ENCODE measurements at places on chromosomes 7 and 10.

DNA sequence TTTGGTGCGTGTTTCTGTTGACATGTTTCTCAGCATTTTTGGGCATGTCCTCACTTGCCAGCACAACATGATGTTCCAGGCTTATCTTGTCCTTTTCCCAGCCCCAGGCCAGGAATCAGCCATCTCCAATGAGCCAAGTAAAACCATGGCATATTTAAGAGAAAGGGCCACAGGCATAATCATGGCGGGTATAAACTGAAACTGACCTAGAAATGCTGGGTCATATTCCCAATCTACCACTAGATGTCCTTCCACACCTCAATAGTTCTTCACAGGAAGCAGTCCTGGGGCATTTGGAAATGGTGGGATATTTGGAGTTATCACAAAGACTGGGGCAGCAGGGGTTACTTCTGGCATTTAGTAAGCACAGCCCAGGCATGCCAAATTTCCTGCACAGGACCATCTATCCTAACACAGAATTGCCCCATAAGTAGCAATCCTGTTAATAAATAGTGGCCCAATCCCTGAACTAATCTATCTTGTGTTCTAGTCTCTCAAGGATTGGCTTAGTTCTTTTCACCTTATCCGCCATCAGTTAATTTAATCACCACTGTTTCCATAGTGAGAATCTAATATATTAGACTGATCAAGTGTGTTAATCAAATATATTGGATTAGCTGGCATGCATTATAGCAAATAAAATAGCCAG lies 101.6 kb downstream of the NPSR1 start:
- peak; percentile 82 for DNase-seq

GRCh38 chr10:72842164-72842563 lies 51.4 kb upstream of the OIT3 start:
- no peak for DNase-seq

- no peak for DNase-seq
Measured at GRCh38 chr10:58269782-58270290, 874 bp downstream of the CISD1 start.

DNA sequence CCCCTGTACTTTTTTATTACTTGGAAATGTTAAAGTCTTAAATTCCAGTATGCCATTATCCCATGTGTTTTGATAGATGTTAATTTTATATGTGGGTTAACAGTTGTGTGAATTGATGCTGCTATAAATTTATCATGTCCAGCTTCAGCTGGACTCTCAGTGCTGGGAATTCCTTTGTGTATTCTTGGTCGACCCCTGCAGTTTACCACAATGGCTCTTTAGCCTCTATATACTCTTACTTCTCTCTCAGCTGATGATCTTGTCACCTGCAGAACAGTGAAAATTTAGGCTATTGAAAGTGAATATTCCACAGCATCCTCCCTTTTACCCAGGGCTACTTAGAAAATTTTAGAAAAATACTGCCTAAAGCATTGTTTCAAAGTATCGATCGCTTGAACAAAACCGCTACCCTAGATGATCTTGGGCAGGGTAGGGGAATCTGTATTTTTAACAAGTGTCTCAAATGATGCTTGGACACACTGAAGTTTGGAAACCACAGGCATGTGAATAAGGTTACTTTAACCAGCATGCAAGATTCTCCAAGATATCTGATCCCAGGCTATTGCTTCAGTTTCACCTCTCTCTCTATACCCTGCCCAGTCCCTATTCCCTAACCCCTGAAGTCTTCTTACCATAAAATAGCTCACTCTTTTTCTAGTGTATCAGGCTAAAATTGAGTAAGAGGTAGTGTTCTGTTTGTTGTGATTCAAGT lies 25.4 kb downstream of the LCOR start:
- DNase-seq, result no peak

GRCh38 chr7:129636641-129637040 lies 25.1 kb downstream of the NRF1 start:
- no peak for DNase-seq

- no peak for DNase-seq
Measured at GRCh38 chr10:89206402-89207180, 526 bp downstream of the CH25H start.

- DNase-seq, result no peak
Measured at GRCh38 chr7:16396766-16397500, 24.4 kb downstream of the CRPPA start.

- no peak for DNase-seq
Measured at GRCh38 chr7:136002802-136003201, 25.6 kb upstream of the MTPN start.

- DNase-seq, result peak; percentile 16
Measured at GRCh38 chr10:125343118-125343925, 183.0 kb upstream of the CTBP2 start.

DNA sequence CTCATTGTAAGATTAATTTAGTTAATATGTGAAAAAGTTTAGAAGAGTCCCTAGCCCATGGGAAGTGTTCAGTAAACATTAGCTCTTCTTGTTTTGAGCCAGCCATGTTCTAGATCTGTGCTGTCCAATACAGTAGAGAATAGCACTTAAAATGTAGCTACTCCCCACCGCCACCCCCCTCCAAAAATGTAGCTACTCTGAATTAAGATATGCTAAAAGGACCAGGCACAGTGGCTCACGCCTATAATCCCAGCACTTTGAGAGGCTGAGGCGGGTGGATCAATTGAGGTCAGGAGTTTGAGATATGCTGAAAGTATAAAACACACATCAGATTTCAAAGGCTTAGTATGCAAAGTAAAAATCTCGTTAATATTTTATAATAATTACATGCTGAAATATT lies 47.3 kb upstream of the MXI1 start:
- no peak for DNase-seq

- peak; percentile 92 for DNase-seq
Measured at GRCh38 chr7:1691601-1692514, 21.8 kb downstream of the ELFN1 start.

GRCh38 chr7:87000344-87000743 lies 59.1 kb downstream of the ELAPOR2 start:
- no peak for DNase-seq

GRCh38 chr10:72297281-72297804 lies 23.6 kb downstream of the DDIT4 start:
- DNase-seq, result peak; percentile 87

- no peak for DNase-seq
Measured at GRCh38 chr7:43634384-43634783, 51.5 kb downstream of the STK17A start.

DNA sequence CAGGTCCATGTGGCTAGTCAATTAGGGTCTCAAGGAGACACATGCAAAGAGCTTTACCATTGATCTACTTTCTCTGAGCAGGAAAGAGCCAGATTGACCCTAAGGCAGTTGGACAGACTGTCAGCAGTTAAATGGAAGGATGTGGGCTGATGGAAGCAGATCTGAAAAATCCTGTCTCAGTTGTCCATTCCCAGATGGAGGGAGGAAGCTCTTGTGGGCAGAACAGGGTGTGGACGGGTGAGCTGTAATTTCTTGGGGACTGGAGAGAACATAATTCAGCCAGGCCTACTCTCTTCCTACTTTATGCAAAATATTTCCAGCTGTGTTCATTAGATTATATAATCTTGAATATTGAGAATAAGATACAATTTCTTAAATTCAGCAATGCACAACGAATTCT lies 163.6 kb downstream of the GNAT3 start:
- DNase-seq, result no peak

- no peak for DNase-seq
Measured at GRCh38 chr7:36775676-36776075, 51.4 kb upstream of the AOAH start.

- DNase-seq, result no peak
Measured at GRCh38 chr10:35778306-35778705, 136.2 kb upstream of the FZD8 start.

GRCh38 chr10:108989976-108990375 lies 933.3 kb downstream of the XPNPEP1 start:
- no peak for DNase-seq

DNA sequence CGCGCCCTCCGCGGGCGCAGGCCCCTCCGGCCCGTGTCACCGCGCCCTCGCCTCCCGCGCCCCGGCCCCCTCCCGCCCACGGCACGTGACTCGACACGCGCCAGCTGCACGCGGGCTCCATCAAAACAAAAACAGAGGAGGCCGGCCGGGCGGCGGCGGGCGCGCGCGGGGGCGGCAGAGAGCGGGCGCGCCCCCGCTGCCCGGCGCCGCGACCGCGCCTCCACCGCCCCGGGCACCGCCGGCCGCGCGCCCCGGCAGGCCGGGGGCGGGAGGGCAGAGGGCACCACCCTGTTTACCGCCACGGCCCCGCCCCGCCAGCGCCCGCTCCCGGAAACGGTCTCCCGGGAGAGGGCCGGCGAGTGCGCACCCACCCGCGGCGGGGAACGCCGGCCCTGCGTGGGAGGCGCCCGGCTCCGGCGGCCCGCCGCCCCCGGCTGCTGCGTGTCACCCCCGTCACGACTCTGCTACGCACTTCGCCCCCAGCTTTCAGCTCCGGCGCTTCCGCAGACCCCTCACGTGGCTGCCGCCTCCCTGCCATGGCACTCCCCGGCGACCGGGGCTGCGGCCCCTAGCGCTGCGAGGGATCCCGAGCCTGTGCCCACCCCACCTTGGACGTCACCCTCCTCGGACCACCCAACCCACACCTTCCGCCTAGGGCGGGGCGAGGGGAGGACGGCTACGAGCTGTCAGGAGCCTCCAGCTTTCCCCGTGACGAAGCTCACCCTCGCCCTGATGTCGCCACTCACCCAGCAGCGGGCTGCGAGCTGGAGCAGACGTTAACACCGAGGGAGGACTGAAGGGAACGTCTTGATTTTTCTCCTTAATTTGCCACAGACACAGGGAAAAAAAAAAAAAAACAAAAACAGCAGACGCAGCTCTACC lies 221.6 kb upstream of the MKLN1 start:
- peak; percentile 54 for DNase-seq

DNA sequence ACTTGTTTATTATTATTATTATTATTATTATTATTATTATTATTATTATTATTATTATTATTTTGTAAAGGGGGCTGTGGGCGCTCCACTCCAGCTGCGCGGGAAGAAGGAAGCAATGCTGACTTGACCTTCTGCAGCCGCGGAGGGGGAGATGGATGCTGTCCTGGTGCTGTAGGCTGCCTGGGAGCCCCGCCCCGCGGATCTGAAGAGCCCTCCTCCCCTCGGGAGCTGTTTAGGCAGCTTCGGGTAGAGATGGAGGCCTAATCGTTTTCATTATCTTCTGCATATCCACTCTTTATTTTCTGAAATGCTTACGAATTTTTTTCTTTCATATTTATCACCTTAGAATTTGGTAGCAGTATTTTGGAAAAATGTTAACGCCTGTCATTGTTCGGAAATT lies 101.2 kb upstream of the KLF6 start:
- DNase-seq, result no peak

GRCh38 chr10:43196981-43197833 lies 59.0 kb downstream of the CSGALNACT2 start:
- no peak for DNase-seq

DNA sequence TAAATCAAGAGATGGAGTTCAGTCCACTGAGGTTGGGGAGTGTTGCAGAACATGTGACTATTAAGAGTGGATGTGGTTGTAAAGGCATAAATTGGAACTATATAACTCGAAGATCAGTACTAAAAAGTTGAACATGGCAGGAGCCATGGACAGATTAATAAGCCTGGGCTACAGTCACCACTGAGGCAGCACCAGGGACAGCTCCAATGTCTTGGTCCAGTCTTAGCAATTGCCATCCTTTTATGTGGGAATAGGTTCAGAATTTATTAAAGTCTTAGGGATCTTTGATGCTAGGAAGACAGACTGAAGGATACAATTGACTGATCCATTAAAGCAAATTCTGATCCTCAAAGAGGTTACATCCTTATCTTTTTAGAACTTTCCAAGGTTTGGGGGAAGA lies 156.6 kb downstream of the ADRA2A start:
- no peak for DNase-seq

DNA sequence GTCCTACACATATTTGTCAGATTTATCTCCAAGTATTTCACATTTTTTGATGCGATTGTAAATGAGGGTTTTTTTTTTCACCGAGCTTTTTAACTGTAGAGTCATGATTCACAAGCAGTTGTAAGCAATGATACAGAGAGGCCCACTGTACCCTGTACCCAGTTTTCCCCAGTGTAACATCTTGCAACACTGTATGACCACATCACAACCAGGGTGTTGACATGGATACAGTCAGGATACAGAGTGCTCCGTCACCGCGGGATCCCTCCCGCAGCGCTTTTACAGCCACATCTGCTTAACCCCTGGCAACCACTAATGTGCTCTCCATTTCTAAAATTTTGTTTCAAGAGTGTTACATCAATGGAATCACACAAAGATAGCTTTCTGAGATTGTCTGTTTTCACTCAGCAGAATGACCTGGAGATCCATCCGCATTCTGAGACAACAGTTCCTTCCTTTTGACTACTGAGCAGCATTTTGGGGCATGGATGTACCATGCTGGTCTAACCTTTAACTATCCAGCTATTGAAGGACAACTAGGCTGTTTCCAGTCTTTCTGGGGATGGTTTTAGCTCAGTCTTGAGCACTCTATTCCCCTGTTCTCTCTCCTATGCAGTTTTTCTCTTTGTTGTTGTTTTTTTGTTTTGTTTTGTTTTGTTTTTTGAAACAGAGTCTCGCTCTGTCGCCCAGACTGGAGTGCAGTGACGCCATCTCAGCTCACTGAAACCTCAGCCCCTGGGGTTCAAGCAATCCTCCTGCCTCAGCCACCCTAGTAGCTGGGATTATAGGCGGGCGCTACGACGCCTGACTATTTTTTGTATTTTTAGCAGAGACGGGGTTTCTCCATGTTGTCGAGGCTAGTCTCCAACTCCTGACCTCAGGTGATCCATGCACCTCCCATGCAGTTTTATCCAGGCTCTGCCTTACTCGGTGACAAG lies 25.9 kb downstream of the GPRIN2 start:
- peak; percentile 85 for DNase-seq

- no peak for DNase-seq
Measured at GRCh38 chr10:60209874-60210570, 179.7 kb downstream of the ANK3 start.

GRCh38 chr7:42686594-42687156 lies 225.2 kb downstream of the C7orf25 start:
- DNase-seq, result no peak

GRCh38 chr10:101130984-101131961 lies at the start of gene TLX1:
TLX1 (plus strand) TSS chr10:101131300; CDS start chr10:101131542, 242 bp downstream.
- no peak for DNase-seq

DNA sequence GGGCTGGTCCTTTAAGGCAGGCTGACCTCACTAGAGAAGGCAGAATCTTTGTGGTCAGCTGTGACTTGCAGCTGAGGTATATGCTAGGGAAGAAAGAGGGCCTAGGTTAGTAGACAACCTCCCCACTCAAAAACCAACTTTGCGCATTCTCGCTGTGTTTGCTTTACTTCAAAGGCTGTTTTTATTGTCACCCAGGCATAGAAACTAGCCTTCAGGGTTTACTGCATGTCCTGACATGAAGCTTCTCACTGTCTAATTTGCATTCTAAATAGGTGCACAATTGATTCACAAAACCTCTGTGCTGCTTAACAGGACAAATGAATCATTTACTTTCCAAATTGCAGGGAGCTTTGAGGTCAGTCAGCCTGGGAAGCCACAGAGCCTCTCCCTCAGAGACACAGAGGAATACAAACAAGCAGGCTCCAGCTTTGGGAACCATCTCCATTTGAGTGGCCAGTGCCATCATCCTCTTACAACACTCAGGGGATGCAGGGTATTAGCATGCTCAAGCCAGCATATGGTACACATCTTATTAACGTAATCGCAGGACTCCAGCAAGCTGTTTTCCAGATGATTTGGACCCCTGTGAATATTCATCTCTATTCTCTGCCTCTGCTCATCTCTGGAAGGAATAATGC lies 596.4 kb upstream of the GHITM start:
- no peak for DNase-seq

GRCh38 chr7:32026083-32026425 lies 44.2 kb downstream of the PDE1C start:
- DNase-seq, result no peak

GRCh38 chr7:113268757-113269156 lies 150.4 kb upstream of the SMIM30 start:
- no peak for DNase-seq

- DNase-seq, result no peak
Measured at GRCh38 chr7:36653663-36654355, 70.5 kb downstream of the AOAH start.

All from H4 (cell line).